ENCODE measurements at places on chromosomes 4 and X.

DNA sequence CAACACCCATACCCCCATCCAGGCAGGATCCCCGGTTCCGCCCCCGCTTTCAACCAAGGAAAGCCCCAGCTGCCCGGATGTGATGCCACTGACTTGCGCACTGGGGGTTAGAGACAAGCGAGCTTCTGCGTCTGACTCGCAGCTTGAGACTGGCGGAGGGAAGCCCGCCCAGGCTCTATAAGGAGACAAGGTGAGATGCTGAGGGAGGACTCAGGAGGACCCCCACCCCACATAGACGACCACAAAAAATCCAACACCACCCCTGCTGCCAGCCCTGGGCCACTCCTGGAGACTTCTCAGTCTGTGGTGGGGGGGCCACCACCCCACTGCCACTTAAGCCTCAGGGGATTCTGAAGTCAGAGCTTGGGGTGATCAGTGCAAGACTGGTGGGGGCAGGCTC, at the start of gene MAGEA4:
MAGEA4 (plus strand) TSS at position 110 of the 400 bp plus-strand sequence. CDS start 10,776 bp downstream, outside the sequence.
- no peak for DNase-seq

DNA sequence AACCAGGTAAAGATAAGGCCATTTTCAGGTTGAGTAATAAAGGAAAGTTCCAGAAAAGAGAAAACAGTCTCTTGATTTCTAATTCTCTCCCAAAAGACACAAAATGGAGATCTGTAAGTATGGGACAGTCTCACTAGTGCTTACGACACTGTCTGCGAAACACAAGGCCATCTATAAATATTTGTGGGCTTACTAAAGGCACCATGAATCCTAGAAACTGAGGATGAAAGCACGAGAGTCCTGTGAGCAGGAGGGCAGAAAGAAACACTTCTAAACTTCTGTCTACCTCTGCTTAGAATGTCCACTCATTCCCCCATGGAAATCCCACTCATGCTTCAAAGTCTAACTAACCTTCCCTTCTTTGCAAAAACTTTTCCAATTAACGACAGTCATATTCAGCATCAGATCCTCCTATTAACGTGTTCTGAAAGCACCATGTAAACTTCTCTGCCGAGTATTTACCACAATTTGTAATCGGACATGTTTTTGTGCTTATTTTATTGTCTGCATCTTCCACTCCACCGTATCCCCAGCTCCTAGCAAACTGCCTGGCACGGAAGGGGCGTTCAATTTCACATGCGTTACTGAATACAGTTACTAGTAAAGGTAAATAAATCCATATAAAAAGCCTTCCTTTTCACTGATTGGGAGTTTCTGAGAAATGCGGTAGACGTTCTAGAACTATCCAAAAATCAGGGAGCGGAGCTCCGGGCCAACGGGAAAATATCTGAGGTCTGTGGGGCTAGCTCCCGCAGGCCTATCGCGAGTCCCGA, 665 bp downstream of the PSMD10 start:
- peak; percentile 7 for DNase-seq

- DNase-seq = no peak
Measured at GRCh38 chr4:8251110-8251883, 18.3 kb upstream of the HTRA3 start.

GRCh38 chrX:48531358-48531959, 8.1 kb upstream of the TBC1D25 start:
- peak; percentile 57 for DNase-seq

- DNase-seq = no peak
Measured at GRCh38 chr4:96598465-96598864, 758.6 kb downstream of the PDHA2 start.

GRCh38 chr4:169941141-169941540, 85.1 kb downstream of the MFAP3L start:
- DNase-seq = no peak
